Stimulated activated naive CD8-positive, alpha-beta T cell treated with anti-CD3 and anti-CD28 coated beads, Interleukin-15, Interleukin-2, amounts not matched to agents 100 U/mL and 50 U/mL, for 24 hours (primary cell): ENCODE measurements at places on chromosomes 5 and 9.

DNA sequence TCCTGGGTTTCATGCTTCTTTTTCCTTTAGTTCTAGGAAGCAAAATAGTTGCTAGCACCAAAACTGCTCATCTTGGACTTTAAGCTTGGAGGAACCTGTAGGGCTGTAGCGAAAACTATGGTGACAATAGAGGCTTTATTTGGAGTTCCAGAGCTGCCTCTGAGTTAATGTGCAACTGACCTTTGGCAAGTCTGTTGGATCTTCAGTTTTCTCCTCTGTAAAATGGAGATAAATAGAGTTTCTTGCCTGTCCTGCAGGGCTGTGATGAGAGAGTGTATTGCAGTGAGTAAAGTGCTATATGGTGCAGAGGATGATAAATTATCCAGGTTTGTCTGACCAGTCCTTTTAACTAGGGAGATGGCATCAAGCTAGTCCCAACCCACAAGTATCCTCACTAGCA is 417.0 kb downstream of the MAN2A1 start:
- DNase-seq: no peak

GRCh38 chr5:97400537-97400936 is 217.5 kb upstream of the RIOK2 start:
- no peak for DNase-seq

- no peak for DNase-seq
These were observed 581.4 kb downstream of the RAB3C start for GRCh38 chr5:59164041-59164830.

GRCh38 chr9:70988551-70988950 is 132.9 kb downstream of the TRPM3 start:
- DNase-seq: no peak

DNA sequence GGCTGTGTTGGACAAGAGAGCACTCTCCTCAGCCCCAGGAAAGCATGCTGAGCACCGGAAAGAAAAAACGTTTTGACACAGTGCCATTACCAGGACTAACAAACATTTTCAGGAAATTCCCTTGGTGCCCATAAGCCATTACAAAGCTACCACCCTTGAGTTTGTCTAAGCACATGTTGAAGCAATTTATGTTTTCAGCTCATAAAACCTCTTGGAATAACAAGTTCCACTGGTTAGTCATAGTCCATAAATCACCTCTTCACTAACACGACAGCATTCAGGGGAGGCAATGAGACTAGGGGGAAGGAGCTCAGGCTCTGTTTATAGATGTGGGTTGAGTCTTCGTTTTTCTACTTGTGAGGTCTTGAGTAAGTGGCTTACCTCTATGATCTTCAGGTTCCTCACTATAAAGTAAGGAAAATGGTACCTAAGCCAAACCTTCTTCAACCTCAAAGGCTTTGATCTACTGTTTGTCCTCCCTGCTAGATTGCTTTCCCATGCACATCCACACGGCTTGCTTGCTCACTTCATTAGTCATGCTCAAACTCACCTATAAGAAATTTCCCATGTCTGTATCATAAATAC is 65.4 kb downstream of the DRD1 start:
- DNase-seq: no peak

DNA sequence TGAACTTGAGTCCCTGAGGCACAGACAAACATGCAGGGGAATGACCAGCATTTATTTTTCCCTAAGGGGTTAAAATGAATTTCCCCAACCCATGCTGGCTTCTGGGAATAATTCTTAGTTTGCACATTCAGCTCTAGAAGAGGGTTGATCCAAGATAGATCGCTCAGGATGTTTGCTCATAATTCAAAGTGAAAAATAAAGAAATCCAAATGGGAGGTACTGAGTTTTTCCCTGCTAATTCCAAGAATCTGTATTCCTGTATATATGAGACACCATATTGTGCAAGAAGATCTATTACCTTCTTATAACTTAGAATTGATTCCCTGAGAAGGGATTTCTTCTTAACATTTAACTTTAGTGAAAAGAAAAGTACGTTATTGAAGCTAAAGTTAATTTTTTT is 96.2 kb downstream of the VCAN start:
- DNase-seq: no peak

- no peak for DNase-seq
These were observed 1495.2 kb downstream of the MAT2B start for GRCh38 chr5:165000479-165001190.

- DNase-seq: no peak
These were observed 1.6 kb upstream of the INPP5E start for GRCh38 chr9:136441191-136441680.

DNA sequence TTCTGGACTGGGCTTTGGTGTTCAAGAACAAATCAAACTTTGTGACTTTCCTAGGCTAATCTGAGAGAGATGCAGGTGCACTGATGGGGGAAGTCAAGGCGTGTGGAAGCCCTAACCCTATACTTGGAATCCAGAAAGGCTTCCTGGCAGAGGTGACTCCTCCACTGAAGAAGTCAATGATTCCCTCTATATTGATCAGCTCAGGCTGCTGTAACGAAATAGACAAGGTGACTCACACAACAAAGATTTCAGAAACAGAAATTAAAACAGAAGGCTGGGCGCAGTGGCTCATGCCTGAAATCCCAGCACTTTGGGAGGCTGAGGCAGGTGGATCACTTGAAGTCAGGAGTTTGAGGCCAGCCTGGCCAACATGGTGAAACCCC is 69.6 kb upstream of the GGTA1 start:
- no peak for DNase-seq

GRCh38 chr5:54848581-54848980 is 136.8 kb downstream of the ESM1 start:
- DNase-seq: no peak

DNA sequence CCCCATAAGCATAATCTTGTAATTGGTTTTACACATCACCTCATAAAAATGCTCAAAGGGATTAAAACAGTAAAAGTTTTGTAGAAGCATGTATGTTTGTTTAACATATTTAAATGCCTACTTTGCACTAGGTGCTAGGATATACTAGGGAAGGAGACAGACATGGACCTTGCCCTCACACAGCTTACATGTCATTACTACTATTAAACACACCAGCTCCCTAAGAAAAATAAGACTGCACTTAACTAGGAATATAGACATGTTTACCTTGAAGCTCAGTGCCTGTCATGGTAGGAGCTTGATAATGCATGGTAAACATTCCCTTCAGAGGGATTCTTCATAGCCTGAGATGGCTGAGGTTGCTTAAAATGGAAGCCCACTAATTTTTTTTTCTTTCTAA is 6.2 kb downstream of the SHLD3 start:
- DNase-seq: no peak

GRCh38 chr5:36402512-36402906 is 100.8 kb upstream of the RANBP3L start:
- no peak for DNase-seq

- no peak for DNase-seq
These were observed 59.2 kb upstream of the TRAF1 start for GRCh38 chr9:120985819-120986222.

- DNase-seq: no peak
These were observed 1609.7 kb upstream of the CDH9 start for GRCh38 chr5:28648108-28648507.

GRCh38 chr9:36725777-36726356 is 153.2 kb downstream of the MELK start:
- DNase-seq: no peak

DNA sequence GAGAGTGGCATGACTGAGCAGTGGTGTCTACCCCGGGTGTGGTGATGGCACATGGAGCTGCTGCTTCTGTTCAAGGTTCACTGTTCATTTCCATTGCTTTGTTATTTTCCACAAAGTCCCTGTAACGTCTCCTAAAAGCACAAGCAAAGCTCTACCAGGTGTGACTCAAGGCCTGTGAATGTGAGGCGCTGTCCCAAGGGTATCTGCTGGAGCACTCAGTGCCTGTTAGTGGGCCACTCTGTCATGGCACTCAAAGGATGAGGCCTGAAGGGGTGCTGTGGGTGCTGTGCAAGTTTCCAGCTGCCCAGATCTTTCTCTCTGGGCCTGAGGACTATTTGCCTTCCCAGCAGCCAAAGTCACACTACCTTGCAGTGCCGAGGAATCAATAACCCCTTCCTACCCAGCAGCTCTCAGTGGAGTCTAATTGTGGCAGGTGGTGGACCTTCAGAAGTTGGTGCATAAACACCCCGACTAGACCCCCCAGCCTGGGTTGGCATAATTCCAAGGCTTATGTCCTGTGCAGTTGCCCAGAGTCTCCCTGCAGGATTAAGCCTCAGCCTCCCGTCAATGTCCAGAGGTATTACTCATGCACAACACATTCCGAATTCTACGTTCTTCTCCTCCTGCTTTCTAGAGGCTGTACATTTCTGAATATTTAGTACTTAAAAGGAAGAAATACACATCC is 17.4 kb upstream of the PTCH1 start:
- no peak for DNase-seq

DNA sequence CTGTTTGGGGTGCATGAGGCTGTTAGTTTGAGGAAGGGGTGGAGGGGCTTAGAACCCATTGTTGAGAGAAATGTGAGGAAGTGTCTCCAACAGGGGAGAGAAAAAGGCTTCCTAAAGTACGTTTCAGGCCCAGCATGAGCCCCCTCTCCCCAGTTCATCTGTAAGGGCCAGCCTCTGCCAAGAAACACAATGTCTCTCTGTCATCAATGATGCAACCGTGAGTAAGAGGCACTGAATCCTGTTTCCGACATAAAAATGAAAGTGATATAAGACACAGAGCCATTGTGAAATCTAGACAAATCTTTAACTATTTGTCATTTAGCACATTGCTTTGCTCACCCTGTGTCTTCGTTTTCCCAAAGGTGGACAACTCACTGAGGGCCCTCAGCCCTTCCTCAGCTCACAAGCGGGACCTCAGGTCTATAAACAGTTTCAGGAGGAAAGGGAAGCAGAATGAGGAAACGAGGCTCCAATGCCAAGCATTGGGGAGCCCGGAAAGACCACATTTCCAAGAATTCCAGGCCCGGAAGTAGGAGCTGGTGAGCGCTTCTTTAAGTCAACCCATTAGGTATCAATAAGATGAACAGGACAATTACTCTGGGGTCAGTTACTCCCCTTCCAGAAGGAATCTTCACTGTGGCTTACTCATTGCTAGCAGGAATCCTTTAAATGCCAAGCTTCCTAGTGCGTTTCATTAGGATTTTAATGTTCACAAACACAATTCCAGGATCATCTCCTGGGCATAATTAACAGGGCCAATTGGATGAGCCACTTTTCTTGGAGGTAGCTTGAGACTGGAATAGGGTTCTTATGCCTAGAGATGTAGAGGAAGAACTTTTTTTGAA is 59.0 kb upstream of the KLF4 start:
- DNase-seq: no peak

DNA sequence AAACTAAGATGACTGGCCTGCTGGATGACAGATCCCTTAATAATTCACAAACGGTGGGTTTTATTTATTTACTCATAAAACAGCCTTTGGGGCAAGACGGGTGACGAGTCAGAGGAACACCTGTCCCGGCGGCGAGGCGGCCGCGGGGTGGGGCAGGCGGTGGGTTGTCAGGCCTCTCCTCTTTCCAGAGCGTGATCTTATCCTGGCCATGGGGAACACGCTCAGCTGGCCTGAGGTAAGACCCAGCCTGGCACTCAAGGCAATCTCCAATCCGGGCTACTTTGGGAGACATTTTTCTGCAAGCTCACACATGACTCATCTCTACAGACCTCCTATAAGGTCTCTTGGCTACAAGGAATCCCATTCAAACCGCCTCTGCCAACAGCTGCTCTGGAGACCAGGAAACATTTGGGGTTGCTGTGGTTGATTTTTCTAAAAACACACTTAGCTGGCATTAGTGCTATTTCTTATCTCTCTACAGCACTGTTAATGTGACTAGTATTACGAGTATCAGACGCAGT is 6.3 kb downstream of the RAPGEF1 start:
- DNase-seq: peak; percentile 58

DNA sequence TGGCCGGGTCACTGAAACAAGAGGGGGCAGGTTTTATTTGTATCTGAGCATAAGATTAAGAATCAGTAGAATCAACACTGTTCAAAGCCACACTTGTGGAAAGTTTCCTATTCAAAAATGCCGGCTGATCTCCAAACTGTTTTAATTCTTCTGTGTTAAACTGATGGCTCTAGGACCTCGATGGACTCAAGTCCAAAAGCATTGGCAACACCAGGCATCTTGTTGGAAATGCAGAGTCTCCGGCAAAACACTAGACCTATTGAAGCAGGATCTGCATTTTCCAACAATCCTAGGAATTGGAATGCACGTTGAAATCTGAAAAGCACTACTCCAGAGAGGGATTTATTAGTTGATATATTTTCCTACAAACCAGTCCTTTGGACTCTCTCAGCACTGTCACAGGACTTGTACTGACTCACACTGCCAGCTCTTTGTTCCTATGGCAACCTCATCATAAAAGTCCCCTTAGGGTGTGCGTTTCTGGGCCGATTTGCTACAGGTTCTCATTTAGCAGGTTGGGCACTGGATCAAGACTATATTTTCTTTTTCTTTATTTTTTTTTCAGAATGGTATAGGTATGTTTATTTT is 48.1 kb upstream of the PCA3 start:
- no peak for DNase-seq

DNA sequence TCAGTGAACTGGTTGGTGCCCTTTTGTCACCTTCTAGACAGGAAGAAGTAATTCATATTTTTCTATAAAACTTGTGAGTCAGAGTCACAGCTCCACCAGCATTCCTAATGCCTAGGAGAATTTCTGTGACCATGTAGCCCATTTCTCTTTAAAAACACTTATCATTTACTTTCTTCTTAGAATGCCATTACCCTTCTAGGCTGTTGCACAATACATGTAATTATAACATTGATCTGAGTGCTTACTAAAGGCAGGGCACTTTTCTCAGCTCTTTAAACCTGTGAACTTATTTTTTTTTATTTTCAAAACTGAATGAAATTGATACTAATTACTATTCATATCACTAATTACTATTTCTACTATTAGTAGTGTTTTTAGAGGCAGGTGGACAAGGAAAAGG is 373.7 kb downstream of the TLE4 start:
- DNase-seq: no peak

DNA sequence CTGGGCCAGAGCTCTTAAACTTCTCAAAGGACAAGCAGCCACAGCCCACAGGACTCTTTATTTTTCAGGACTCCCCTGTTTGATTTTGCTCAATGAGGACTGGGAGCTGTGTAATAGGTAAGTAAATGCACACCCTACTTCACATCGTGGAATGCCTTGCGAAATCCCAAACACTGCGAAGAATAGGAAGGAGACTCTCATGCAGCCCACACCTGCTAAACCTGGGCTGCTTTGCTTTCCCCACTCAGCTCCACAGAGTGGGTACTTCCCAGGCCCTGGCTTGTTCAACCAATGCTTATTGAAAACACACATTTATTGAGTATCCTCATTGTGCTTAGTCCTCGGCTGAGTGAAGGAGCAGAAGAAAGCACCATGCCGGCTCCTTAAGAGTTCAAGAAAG is 103.3 kb upstream of the FSTL4 start:
- no peak for DNase-seq

- DNase-seq: no peak
These were observed 75.7 kb downstream of the AMBP start for GRCh38 chr9:114002271-114002985.
